RPMI8226 (cell line): ENCODE measurements at places on chromosomes 12 and 14.

DNA sequence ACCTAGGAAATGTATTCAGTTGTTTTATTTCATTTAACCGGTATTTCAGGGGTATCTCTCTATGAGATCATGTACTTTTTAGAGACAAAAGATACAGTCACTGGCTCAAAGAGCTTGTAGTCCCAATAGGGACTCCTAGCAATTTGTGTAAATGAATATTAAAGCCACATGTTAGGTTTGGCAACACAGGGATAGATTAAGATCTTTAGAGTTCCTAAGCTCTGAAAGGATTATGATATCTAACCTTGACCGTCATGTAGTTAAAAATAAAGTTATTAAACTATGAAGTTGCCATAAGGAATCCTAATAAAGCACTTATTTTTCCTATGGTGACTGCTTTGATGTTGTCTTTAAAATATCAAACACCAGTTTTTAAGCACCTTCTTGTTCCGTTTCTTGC, 100.4 kb upstream of the FGD4 start:
- DNase-seq: no peak

DNA sequence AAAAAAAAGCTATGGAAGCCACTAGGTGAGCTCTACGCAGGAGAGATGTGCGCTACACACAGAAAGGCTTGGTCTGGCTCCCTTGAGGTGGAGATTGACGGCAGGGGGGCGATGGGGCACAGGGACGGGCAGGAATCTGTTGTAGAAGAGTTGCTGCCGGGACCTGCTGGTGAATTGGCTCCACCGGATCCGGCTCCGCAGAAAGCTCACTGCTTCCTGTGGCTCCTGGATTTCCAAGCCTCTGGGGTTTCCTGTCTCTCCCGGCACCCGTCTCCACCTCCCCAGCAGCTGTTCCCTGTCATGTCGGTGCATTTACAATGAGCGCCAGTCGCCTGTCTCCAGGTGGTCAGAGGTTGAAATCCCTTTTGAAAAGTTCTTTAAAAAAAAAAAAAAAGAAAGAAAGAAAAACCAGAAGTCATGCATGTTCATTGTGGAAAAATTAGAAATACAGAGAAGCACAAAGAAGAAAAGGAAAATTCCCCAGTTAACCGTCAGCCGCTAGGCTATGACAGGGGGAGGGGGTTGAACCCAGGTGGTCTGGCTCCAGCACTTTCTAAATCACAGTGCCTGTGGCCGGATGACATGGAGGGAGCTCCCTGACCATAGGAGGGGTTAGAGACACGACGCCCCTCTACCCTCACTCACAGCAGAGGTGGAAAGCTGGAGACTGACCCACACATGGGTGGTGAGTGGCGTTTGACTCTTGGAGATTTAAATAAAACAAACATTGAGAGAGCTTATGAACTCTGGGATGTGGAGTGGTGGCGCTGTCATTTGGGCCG, 20.8 kb downstream of the FAM222A start:
- DNase-seq: no peak

- no peak for DNase-seq
Measured at GRCh38 chr14:91361233-91361811, 56.3 kb downstream of the CCDC88C start.

- DNase-seq: no peak
Measured at GRCh38 chr12:63362791-63363190, 211.8 kb upstream of the AVPR1A start.

GRCh38 chr14:50319293-50319692, 7.2 kb downstream of the DMAC2L start:
- no peak for DNase-seq
